ENCODE measurements at places on chromosomes 13 and 19.

DNA sequence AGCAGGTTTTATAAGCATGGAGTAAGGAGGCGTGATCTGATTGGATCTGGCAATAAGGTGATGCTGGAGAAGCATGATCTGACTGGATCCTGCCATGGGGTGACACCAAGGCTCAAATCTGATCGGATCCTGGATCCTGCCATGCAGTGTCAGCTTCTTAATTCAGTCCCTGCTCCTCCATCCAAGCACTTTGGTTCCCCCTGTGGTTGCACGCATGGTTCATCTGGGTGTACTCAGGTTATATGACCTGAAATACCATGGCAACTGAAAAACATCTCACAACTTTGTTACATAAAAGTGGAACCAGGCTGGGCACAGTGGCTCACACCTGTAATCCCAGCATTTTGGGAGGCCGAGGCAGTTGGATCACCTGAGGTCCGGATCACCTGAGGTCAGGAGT is 17.6 kb upstream of the KLK4 start:
- DNase-seq = no peak

DNA sequence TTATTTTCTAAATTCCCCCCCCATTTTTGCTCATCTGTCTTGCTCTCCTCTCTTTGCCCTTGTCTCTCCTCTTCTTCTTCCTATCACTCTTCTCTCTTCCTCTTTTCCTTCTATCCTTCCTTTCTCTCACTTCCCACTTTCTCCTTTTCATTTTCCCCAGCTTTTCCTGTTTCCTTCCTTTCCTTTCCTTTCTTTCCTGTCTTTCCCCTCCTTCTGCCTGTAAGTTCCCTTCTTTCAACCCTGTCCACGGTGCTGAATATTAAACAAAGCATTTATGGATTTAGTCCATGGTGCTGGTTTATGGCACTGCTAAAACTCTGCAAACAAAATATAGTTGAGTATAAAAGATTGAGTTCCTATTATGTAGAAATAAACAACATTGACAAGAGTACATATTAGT is 27.6 kb downstream of the SCEL start:
- no peak for DNase-seq

GRCh38 chr13:110597041-110597689 is 18.2 kb upstream of the NAXD start:
- no peak for DNase-seq

GRCh38 chr13:39415008-39415802 is 187.8 kb downstream of the LHFPL6 start:
- no peak for DNase-seq
